ENCODE measurements at places on chromosomes 16 and 17. TPM values are rescaled to one million over a fixed set of nuclear protein-coding genes. Genes with fewer than 3 reads are reported as not detected.

Gene CIAO3
- total RNA-seq, result 18.5 TPM

Gene PDIA2
- total RNA-seq, result 1.2 TPM

Gene CTRB1
- total RNA-seq, result not detected

Gene CFAP97D1
- 0.16 TPM for total RNA-seq

Gene QRICH2
- 3.8 TPM for total RNA-seq

Gene KCTD19
- not detected for total RNA-seq

Gene ZP2
- total RNA-seq, result not detected

Gene MYH2
- 0.02 TPM for total RNA-seq

Gene RTN4RL1
- 0.77 TPM for total RNA-seq

Gene TBL3
- 28.5 TPM for total RNA-seq

Gene KRTAP4-1
- not detected for total RNA-seq

Gene MYCBPAP
- total RNA-seq, result 0.99 TPM

Gene SLC52A1
- total RNA-seq, result not detected

Gene NRN1L
- 0.82 TPM for total RNA-seq
